Activated naive CD4-positive, alpha-beta T cell (primary cell): ENCODE measurements at places on chromosomes 13 and 19.

DNA sequence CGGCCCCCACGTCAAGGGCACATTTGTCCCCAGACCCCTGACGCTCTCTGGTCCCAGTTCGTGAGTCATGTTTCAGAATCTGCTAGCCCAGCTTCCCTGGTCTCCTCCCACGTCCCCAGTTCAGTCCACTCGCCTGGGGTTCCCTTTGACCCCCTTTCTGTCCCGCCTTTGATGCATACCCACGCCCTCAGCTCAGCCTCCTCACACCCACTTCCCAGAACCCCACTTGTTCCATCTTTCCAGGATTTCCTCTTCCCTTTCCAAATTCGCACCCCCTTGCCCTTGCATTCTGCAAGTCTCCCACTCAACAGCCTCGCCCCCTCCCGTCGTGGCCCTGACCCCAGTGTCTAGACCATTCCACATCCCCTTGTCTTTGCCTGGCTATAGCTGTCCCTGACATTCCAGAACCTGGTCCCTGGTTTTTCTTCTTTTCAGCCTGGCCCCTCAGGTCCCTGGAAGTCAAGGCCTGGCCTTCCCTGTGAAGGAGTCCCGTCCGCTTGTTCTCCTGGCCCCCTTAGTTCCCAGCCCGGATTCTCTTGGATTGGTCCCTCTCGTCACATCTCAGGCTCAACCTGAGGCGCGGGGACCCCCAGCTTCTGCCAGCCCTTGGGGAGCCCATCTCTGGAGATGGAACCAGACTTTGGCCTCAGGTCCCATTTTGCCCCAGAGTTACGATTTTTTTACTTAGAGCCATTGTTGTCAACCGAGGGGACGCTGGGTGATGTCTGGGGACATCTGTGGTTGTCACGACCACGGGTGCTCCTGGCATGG, 1.3 kb downstream of the NCLN start:
- no peak for DNase-seq

DNA sequence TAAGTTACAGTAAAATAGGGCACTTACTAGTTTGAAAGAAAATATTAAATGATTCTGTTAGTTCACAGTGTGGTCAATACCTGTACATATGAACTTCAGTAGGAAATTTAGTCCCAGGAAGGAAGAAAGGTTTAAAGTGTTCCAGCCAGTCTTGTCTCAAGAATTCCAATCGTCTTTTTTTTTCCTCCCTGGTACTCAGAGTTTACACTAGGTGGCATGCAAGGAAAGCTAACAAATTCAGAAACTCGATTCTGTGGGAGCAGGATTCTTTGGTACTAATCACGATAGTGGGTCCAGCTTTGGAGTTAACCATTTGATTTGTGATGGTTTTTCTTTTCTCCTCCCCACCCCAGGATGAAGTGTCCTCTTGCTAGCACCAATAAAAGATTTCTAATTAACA, 43.6 kb downstream of the POLR1D start:
- DNase-seq = no peak

DNA sequence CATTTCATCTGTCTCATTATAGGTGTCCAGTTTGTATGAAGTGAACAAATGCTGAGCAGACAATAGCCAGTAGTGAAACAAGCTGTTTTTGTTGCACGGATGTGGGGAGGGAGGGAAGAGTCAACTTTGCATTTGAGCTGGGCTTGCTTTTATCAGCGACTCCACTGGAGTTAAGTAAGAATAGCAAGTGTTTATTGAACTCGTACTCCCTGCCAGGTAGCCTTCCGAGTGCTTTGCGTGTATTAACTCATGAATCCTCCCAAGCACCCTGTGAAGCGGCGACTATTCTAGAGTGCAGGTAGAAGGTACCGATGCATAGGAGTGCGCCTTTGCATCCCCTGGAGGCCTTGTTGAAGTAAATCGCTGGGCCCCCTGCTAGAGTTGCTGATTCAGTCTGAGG, 4.7 kb upstream of the ZNF444 start:
- DNase-seq = no peak

DNA sequence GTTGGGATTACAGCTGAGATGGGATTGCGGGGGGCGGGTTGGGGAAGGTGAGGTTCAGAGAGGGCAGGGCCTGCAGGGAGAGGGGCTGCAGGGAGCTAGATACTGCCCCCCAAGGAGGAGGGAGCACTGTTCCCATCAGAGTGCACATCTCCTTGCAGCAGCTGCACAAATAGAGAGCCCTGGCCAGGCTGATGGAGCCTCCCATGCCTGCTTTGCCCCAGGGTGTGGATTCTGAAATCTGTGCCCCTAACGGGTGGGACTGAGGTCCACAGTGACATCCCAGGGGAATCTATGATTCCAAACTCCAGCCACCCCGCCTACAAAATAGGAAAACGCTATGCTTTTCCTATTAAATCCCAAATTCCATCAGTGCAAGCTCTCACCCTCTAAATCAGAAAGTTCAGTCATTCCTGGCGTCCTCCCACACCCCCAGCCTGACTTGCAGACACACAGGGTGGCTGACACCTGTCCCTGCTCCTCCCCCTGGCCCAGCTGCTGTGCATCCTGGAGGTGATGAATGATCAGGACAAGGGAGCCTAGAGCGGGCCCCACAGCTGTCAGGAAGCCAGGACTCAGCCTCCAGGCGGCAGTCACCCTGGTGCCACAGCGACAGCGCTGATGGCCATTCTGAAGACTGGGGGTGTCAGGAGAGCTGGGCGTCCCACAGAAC, 6.3 kb upstream of the CEACAM21 start:
- no peak for DNase-seq

GRCh38 chr13:99151516-99151915, 49.1 kb upstream of the UBAC2 start:
- DNase-seq = no peak

DNA sequence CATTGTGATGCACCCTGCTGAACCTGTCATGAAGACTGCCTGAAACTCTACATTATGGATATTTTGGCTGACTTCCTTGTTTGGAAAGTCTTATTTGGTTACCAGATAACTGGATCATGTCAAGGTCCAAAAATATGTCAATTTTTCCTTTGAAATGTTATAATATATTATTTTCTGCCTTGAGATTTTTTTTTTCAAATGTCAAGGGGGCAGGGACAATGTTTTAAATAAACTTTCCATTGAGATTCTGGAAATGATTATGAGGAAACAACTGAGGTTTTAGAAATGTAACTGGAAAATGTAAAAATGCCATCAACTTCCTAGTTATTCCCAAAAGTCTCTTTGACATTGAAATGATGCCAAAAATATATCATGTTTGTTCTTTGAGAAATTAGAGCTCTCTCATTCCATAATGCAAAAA, 117.0 kb downstream of the RFC3 start:
- DNase-seq = no peak

GRCh38 chr19:48859711-48860572, 8.5 kb downstream of the PLEKHA4 start:
- DNase-seq = no peak

DNA sequence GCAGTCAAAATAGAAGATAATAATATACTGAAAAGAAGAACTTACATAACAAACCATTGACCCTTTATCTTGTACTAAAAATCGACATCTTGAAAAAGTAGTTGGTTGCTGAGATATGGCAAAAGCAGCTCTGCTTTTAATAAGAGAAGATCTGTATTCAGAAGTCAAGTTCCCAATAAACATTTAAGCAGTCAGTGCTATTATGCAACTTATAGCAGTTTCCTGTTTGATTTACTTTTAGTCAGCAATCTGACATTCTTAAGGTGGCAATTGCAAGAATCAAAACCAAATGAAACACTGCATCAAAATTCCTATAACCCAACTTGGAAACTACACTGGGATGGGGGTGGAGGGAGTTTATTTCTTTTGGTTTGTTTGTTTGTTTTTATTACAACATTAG, 165.5 kb downstream of the TBC1D4 start:
- DNase-seq = no peak

GRCh38 chr13:71583581-71583980, 283.4 kb downstream of the DACH1 start:
- DNase-seq = no peak

DNA sequence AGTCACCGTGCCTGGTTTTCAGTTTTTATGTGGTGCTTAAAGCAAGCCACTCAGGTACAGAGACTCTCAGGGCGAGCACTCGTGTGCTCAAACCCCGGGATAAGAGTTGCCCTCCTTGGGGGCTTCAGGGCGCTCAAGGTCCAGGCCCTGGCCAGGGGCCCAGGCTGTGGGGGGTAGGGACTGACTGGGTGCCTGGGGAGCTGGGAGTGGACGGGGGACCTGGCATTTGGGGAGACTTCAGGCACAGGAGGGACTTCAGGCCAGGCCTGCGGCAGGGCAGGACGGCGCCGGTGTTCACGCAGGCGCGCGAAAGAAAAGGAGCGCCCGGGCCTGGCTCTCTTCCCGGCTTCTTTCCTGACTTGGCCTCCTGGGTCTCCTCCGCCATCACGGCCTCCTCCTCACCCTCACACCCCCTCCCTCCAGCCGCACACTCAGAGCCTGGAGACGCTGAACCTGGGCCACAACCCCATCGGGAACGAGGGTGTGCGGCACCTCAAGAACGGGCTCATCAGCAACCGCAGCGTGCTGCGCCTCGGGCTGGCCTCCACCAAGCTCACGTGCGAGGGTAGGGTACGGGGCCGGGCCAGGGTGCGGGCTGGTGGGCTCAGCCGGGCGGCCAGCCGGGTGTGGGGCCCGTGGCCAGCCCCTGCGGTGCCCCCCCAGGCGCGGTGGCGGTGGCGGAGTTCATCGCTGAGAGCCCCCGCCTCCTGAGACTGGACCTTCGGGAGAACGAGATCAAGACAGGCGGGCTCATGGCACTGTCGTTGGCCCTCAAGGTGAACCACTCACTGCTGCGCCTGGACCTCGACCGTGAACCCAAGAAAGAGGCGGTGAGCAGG, 16.1 kb downstream of the NKPD1 start:
- no peak for DNase-seq

DNA sequence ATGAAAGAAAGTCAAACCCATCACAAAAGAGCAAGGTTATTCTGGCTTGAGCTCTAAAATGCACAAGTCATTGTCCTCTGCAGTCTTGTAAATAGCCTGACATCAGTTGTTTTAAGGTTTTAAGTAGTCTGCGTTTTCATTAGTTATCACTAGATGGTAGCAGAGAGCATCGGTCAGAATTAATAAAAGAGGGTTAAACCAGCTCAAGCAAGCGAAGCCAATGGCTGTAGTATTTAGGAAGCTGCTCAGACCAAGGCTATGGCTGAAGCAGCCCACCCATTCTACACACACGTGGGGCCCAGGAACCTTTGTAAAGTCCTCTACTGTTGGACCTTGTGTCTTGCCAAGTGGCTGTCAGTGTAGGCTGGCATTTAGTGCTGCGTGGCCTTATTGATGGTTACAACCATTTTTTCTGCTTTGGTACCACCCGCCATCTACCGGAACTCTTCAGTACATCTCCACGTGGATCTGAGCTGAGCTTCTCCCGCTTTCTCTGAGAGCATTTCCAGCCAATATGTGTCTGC, 13.3 kb upstream of the ZNF57 start:
- DNase-seq = no peak

DNA sequence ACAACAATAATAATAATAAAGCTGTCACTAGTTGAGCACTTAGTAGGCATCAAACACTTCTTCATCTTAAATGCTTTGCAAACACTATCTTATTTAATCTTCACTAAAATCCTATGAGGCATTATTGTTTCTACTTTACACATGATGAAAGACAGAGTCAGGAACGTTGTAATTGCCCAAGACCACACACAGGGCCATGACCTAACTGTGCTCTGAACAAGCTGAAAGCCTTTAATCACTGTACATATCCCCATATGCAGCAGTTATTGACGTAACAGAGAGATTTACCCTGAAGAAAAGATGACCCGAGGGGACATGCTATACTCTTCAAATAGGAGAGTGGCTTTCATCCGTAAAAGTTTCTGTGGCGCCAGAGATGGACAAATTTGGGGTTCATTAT, 53.0 kb downstream of the SACS start:
- no peak for DNase-seq
